ENCODE measurements at places on chromosomes 2 and 18.

DNA sequence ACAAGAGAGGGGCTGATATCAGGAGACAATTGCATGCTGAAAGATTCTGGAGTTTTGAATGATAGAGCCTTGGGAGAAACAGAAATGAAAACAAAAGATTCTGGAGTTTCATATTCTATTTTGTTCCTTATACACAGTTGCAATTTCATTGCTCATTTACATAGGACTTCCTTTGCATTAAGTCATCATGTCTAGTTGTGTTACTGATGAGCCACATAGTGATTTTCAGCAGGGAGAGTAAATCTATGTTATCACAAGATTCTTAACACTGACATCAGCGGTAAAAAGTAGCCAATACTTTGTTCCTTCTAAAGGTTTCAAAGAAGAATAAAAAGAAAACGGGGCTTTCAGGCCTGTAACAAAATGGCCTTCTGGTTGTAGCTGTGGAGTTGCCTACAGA is 7.1 kb downstream of the ADAM17 start:
- peak; percentile 56 for DNase-seq

DNA sequence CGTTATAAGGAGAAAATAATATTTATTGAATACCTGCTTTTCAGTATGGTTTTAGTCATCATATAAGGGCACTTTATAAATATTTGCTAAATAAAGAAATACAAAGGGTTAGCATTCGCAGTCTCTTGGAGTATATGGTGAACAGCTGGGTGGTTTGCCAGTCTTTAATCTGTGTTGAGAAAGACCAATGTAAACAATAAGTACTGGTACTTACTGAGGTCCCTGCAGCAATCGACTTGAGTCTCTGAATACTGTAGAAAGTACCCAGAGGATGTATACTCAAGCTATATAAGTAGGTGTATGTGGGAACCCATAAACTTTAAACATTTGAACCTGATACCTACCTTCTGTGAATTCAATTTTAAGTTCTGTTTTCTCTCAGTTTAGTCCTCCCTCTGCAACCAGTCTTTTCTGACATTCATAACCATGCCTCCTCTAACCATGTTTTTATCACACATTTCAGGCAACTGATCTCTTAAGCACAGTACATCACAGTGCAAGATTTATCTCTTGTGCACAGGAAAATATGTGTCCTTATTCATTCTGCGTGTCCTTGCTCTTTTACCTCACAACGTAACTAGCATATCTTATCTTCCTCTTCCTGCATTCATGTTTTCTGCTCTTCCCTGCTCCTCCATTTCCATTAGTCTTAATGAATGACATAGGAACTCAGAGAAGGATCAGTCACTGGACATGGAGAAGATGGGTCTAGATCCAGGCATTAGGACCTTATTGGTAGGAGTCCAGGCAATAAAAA is 21.7 kb downstream of the C18orf63 start:
- no peak for DNase-seq

DNA sequence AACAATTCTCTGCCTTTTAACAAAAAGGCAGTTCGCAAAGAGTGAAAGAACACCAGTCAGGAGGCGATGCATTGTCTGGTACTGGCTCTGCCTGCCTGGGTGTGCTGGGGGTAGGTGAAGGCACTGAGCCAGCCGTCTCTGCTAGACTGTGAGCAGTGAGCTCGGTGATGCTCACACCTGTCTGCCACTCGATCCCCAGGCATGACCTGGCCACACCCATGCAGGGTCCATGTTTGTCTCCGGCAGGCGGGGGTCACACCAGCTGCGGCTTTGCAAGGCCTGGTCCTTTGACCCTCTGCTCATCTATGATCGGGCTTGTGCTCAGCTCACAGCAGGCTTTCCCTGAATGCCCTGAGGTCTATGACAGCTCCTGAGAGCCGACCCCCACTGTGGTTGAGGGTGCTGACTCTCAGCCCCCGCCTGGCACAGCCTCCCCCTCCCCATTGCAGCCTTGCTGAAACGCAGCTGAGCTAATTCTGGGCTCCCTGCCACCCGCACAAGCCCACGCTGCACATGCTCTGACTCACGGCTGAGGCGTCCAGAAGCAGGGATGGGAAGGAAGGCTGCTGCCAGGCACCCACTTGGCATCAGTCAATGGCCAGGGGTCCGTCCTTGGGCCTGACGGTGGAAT is 23.7 kb downstream of the CRACDL start:
- DNase-seq: peak; percentile 76

GRCh38 chr18:41842886-41843285 is 112.1 kb upstream of the PIK3C3 start:
- no peak for DNase-seq

DNA sequence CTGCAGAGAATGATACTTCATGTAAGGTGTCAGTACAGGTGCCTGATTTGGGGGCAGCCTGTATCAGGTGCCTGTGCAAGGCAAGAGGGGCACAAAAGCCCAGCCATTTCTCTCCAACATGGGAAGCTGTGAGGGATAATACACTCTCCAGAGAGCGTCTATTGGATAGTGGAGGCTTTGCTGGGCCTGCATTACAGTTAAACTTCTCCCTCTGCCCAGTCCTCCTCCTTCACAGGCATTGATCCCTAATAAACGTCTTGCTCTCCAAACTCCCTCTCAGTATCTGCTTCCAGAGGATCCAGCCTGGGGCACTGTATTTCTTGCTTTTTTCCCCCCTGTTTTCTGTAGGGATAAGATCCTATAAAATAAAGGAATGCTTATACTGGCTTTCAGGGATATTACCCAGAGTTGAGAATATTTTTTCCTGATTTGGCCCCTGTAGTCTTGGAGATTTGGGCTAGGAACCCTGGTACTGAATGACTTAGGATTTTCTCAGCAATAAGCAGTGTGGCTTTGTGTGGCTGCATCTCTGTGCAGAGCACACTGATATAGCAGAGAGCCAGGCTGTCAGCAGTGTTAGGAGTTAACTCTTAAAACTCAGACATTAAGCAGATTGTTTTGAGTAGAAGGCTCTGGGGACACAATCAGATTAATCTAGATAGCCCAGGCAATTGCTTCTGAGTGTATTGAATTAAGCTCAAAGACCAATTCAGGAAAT is 330.6 kb downstream of the CYRIA start:
- no peak for DNase-seq

DNA sequence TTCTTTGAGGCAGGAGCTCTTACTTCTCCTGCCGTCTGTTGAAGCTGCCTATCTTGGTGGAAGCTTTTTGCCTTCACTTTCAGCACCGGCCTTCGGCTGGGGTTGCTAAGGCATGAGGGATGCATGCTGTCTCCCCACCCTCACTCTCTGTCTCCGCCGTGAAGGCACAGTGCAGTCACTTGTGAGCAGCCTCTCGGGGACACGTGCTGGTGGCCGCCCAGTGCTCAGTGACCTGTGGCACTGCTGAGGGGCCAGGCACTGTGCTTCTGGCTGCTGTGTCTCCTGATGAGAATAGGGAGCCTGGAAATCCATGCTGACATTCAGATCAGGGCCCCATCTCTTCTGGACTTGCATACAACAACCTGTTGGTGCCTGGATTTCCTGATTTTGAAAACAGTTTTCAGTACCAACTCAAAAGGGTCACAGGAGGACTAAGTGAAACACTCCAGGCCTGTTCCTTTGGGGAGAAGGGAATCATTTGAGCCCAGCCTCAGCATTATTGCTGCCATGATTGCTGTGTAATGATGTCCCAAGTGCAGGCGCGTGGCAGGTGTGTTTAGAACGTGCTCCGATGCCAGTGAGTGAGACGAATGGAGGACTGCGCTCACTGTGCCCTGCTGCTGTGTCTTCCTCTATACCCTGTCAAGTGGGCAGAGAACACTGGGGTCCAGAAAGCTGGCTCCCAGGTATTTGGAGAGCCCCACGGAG is 218.1 kb downstream of the SEPTIN10 start:
- no peak for DNase-seq

DNA sequence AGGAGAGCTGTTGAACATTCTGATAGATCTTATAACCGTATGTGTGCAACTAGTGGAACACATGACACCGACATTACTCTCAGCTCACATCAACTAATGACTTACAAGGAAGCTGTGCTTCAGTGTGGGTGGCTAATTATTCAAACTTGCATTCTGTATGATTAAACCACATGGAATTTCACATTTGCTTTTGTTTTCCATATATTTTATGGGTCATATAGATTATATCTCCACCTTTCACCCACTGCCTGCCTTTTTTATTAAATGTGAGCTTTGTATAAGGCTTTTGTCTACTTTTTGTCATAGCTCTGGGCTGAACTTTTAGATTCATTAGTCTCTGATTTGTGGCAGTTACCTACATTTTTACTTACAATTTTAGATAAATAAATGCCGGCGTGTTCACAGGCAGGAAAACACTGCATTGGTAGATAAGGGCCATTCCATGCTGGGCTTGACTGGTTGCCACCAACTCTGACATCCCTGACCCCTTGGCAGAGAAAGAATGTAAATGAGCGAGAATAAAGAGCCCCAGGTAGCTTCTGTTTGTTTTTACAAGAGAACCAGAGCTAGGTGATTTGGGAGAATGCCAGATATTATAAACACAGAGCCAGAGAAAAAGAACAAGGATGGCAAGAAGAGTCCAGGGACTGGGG is 35.7 kb downstream of the LYPD6 start:
- DNase-seq: peak; percentile 44
